Activated CD4-positive, alpha-beta T cell treated with anti-CD3 and anti-CD28 coated beads for 1 hour (primary cell): ENCODE measurements at places on chromosomes 2 and 18.
A peak's percentile ranks its signal among the peaks of the same experiment; 100 is the strongest.

GRCh38 chr2:69720404-69720803, 21.5 kb upstream of the ANXA4 start:
- no peak for DNase-seq

DNA sequence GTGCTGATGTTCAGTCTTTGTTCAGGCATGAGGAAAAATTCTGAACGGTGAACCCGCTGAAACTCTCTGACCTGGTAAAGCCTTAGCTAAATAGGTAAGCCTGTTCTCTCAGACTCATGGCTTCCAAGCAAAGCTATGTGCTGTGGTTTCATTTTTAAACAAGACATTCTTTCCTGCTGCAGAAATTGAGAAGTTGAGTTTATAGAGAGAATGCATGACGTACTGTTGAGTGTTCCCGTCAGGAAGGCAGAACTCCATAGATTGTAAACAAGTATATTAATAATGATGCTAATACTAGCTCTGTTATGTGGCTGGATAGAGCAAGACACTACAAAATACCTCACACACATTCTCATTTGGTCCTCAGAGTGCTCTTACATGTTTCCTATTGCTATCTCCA, 424.0 kb upstream of the CRIM1 start:
- DNase-seq: no peak

- no peak for DNase-seq
Observed at GRCh38 chr2:21567395-21567794, 443.6 kb downstream of the TDRD15 start.

GRCh38 chr18:61635901-61636528, 256.8 kb downstream of the RNF152 start:
- no peak for DNase-seq

- no peak for DNase-seq
Observed at GRCh38 chr2:10635430-10635829, 54.3 kb downstream of the NOL10 start.

GRCh38 chr2:142131010-142131669, at the start of gene LRP1B:
LRP1B (minus strand) TSS chr2:142131016; CDS start chr2:142130729, 287 bp downstream.
- DNase-seq: no peak

- no peak for DNase-seq
Observed at GRCh38 chr2:100857915-100858314, 38.0 kb downstream of the NPAS2 start.

GRCh38 chr2:63654959-63655358, 66.2 kb downstream of the MDH1 start:
- DNase-seq: no peak

DNA sequence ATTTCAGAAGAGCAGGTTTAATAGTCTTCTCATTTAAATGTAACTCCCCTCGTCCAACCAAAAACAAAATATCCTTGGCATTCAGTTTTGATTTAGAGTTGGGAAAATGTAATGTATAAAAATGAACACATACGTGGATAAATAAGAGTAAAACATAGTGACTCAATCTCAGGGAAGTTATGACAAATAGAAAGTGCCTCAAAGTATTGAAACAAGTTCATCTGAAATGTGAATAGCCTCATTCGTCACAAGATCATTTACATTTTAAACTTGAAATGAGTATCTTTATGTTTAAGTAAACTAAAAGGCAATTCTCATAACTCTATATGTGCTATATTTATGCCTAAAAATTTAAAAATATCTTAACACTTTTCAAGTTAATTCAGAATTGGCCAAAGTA, 122.2 kb upstream of the SMAD7 start:
- no peak for DNase-seq

GRCh38 chr18:12455496-12455895, 47.8 kb downstream of the PRELID3A start:
- DNase-seq: no peak

GRCh38 chr2:52918551-52918950, 849.1 kb upstream of the CHAC2 start:
- no peak for DNase-seq

DNA sequence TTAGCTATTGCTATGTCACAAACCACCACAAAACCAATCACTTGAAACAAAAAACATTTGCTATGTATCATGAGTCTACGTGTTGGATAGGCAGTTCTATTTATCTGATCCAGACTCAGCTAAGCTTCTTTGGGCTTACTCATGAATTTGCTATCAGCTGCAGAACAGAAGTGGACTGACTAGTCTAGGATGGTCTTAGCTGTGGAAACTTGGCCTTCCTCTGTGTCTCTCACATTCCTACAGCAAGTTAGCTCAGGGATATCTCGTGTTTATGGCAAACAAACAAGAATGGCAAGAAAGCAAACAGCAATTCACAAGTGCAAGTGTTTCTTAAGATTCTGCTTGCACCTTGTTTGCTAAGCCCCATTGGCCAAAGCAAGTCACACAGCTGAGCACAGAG, 288.0 kb upstream of the TNP1 start:
- no peak for DNase-seq

DNA sequence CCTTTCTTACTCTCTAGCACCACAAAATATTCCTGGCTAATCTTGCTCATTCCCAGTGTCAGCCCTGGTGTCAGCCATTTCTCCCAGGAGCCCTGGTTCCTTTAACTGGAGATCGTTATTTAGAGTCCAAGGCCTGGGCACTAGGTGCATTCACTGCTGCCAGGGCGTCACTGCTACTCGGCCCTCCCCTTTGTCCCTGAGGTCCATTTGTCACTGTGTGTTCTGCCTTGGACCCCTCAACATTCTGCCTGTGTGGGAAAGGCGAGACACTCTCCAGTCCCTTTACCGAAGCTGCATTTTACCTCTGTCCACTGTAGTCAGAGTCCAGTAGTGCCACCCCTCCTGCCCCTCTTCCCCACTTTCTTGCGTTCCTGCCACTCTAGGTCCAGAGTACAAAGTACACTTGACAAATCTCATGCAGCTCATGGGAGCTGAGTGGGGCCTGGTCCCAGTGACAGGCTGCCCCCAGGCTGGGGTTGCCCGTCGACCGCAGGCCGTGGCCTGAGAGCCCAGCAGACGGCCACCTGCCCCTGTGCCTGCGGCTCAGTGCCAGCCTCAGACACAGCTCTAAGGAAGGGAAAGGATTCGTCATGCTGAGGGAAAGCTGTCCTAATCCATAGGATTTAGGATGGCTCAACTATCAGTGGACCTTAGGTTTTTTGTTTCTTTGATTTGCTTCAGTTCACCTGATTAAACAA, 52.1 kb downstream of the COPS8 start:
- DNase-seq: no peak

GRCh38 chr2:218811382-218811781, 20.2 kb downstream of the PRKAG3 start:
- DNase-seq: no peak

DNA sequence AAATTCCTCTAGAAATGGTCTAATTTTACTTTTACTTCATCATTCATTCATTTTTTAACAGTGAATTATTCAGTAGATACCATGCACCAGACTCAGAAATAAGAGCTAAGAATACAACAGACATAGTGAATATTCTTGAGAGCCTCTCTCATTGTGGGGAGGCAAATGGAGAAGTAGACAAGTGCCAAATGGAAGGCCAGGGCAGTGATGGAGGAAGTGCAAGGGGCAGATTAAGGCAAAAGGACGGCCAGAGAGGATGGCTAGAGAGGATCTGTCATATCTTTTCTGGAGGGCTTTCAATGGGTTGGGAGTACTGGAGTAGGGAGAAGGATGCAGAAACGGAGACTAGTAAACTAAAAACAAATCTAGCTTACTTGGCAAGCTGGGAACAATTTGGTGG, 19.0 kb upstream of the RMDN2 start:
- DNase-seq: no peak

- DNase-seq: no peak
Observed at GRCh38 chr2:173008786-173009185, 66.9 kb upstream of the MAP3K20 start.

GRCh38 chr2:158031371-158031770, 70.3 kb upstream of the UPP2 start:
- DNase-seq: no peak

DNA sequence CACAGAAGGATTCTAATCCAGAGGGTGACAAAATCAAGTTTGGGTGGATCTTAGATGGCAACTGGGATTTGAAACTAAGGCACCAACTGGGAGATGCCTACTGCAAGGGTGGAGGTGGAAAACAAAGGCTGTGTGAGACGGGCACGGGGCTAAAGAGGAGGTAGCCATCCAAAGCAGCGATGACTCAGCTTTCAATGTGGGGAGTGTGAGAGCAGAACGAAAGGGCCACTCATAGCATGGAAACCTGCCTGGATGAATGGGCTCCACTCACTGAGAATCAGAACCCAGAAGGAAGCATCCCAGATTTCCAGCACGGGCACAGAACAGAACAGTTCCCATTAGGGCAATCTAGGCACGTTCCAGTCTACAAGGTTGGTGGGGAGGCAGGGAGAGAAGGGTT, 159.5 kb downstream of the COL4A4 start:
- no peak for DNase-seq

DNA sequence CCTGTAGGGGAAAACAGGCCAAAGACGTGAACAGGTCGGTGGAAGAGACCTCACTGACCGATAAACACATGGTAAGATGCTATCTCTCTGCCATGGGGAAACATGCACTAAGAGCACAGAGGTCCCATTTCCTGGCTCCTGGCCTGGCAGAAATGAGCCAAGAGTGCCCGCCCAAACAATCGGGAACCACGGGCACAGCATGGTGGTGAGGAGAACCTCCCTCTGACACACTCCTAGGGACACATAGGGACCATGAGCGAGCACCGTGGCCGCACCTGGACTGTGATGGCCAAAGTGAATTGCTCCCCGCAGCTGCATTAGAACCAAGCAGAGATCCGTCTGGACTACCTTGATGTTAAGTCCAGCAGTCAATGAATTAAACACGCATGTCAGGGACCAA, 11.1 kb downstream of the HS6ST1 start:
- DNase-seq: no peak

- DNase-seq: no peak
Observed at GRCh38 chr2:57758686-57759085, 287.9 kb upstream of the VRK2 start.

- no peak for DNase-seq
Observed at GRCh38 chr18:22559414-22560274, 141.9 kb upstream of the CTAGE1 start.

- no peak for DNase-seq
Observed at GRCh38 chr2:29361231-29361630, 246.0 kb downstream of the CLIP4 start.

GRCh38 chr18:59833785-59834184, 66.0 kb upstream of the PMAIP1 start:
- no peak for DNase-seq

- no peak for DNase-seq
Observed at GRCh38 chr2:175049661-175050060, 44.5 kb upstream of the CHN1 start.

GRCh38 chr2:157876786-157877138, 632 bp upstream of the ACVR1 start:
- DNase-seq: no peak

GRCh38 chr2:68188831-68189230, 31.1 kb downstream of the PNO1 start:
- no peak for DNase-seq

DNA sequence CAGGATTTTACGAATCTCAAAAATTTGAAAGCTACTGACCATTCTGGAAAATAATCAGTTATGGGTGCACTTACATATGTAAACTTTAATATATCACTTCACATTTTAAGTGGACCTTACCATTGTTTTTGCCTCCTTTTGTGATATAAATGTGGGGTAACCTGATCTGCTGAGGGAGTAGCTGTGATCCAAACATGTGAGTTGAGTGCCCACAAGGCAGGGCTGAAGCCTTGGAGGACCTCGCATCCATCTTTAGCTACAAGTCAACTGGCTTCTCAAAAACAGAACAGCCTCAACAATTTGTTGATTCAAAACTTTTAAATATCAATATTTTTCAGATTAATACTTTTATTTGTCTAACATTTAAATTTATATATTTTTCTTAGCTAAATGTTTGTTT, 178.2 kb downstream of the PLCL1 start:
- DNase-seq: no peak

DNA sequence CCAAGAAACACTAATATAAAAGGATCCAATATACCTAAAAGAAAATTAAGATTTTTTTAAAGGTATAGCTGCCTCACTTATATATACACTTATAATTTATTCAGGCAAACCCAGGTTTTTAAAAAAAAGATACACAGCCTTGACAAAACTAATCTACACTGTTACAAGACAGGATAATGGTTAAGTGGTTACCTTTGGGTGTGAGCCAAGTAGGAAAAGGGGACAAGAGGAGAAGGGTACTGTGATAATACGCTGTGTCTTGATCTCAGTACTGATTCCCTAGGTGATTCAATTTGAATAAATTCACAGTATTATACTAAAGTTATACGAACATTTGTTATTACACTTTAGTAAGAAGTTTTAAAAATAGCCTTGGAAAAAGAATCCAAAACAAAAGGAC, 30.6 kb downstream of the KLHL41 start:
- DNase-seq: no peak

DNA sequence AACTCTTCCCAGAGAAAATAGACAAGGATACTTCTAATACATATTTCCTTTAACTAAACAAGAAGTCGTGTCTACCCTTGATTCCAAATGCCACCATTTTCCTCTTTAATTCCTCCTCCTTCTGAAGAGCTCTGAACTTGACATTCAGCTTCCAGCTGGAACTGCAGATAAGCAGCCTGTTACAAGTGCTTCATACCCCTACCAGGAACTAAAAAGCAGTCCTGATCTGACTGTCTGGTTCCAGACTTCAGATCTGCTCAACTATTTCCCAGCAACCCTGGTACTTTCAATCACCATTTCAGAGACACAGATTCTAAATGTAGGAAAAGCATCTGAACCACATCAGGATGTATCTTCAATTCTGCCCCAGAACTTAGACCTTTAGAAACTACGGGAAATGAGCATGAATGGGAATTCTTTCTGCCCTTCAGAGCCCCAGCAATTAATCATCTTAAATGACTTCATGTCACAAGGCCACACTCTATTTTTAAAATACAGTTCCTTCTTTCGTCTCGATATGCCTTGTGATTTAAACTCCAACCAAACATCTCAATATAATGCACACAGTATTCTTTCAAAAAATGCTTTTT, 159.5 kb downstream of the L3MBTL4 start:
- DNase-seq: no peak

- no peak for DNase-seq
Observed at GRCh38 chr2:73203055-73203681, 794 bp downstream of the NOTO start.

DNA sequence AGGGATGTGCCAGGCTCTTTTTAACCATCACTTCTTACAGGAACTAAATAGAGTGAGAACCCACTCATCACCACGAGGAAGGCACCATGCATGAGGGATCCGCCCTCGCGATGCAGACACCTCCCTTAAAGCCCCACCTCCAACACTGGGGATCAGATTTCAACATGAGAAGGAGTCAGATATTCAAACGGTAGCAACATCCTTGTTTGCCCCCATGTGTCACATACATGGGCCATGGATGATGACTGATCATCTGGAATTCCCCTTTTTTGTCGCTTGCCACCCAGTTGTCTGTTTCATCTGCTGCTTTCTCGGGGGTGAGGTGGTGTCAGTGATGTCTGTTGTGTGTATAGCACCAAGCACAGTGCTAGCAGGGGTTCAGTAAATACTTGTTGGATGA, 57.9 kb downstream of the NCK2 start:
- DNase-seq: peak; percentile 43

- no peak for DNase-seq
Observed at GRCh38 chr2:99648178-99648844, 158.5 kb upstream of the REV1 start.

- no peak for DNase-seq
Observed at GRCh38 chr2:217396165-217396564, 536.3 kb upstream of the TNP1 start.

GRCh38 chr2:552906-553305, 124.3 kb downstream of the TMEM18 start:
- DNase-seq: no peak

- DNase-seq: no peak
Observed at GRCh38 chr18:3332376-3332775, 70.4 kb downstream of the MYL12B start.

- no peak for DNase-seq
Observed at GRCh38 chr18:49834258-49834657, 20.9 kb upstream of the ACAA2 start.
